ENCODE measurements at places on chromosomes 5 and 9.

- no peak for DNase-seq
Observed at GRCh38 chr5:59037041-59037440, 454.2 kb downstream of the RAB3C start.

GRCh38 chr9:131404987-131405386 is 11.1 kb downstream of the PRRC2B start:
- no peak for DNase-seq

GRCh38 chr5:17918373-17919104 is 284.3 kb downstream of the TAF11L14 start:
- DNase-seq: peak; percentile 10

DNA sequence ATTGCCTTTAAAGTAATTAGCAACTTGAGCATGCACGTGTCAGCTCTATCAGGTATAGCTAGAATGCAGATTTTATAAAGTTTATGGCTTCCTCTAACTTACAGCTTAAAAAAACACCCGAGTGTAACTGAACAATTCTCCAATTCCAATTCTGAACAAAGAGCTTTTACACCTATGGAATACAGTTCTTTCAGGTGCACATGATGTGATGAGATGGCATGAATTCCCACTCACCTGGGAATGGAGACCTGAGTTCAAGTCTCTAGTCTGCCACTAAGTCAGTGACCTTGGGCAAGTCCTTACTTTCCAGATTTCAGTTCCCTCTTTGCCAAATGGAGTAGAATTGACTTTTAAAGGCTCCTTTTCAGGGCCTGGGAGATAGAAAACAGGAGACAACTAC is 1.8 kb downstream of the ZFAND5 start:
- peak; percentile 65 for DNase-seq

GRCh38 chr5:4549351-4549750 is 590.8 kb upstream of the ADAMTS16 start:
- DNase-seq: no peak

GRCh38 chr5:134132372-134133187 is 18.1 kb downstream of the TCF7 start:
- no peak for DNase-seq

- DNase-seq: no peak
Observed at GRCh38 chr5:114237766-114238165, 124.1 kb upstream of the KCNN2 start.

DNA sequence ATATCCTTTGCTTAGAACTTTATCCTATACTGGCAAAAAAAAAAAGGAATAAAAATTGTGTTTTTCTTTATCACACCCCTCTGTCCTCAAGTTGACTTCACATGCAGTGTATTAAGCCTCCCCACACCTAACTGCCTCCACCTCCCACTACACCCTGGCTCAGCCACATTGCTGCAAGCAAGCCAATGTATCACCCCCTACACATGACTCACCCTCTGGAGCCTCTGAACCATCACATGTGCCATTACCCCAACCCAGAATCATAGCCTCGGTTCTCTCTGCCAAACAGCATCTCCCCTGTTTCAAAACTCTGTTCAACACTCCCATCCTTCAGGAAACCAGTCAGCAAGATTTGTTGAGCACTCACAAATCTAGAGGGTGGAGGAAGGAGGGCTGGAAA is 209.0 kb downstream of the CWC27 start:
- no peak for DNase-seq

GRCh38 chr9:755454-756381 is 85.8 kb upstream of the DMRT1 start:
- DNase-seq: peak; percentile 12

DNA sequence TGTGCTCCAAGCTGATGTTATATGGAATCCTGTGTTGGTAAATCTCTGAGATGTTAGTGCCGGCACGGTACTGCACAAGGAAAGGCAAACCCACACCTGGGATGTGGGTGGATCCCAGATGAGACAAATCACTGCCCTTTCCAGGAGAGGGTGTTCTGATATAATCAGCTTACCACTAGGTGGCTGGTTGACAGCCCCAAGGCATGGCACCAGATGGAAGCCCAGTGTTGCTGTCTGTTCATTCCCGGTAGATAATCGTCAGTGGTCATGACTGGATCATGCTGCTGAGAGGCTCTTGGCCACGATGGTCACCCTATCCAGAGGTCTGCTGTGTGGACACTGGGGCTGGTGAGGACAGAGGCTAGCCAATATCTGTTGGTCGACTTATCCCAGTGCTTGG is 184.0 kb downstream of the CACNA1B start:
- no peak for DNase-seq

DNA sequence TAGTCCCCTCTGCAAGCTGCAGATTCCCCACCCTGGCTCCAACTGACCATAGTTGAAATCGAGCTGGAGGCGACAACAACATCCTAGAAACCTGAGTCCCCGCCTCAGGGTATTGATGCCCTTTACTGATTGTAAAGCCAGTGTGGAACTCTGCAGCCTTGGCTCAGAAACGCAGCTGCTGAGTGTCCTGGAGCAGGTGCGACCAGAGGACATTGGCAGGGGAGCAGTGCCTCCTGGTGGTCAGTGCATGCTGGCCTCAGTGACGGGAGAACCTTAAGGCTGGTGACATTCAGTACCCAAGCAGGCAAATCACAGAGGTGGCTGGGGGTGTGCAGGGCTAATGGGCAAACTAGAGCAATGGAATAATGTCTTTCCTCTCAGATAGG is 20.4 kb upstream of the ZNF354B start:
- DNase-seq: peak; percentile 73

DNA sequence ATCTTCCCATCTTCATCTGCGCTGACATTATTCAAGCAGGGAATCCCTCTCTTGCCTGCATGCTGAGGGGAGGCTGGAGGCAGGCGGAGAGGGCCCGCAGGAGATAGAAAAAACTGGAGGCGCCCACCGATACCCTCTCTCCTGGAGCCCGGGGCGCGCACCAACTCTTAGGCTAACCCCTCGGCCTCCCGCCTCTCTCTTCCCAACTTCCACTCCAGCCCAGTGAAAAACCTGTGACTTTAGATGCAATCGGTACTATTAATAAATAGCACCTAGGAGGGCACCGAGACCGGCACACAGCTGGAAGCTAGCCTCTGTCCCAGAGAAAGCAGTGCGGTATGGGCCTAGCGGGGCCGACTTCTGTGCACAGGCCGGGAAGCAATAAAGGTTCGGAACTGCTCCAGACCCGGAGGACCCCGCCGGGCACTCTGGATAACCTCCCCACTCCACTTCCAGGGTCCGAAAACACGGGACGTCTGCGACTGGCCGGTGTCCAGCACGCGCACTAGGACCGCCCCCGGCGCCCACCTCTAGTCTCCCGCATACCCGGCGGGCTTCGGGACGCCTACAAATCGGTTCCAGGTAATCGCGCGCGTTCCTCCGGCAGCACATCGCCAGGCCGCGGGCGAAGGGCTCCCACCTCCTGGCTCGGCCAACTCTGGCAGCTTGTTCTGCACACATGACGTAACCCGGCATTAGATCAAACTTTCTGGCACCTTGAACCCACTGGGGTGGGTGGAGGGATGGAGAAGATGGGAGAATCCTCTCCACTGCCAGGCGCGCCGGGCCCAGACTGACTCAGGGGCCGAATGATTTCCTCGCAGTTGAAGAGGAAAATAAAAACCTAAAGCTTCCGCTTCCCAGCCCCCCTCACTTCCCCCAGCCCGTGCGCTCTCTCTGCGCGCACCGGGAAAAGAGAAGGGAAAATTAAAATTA is 1.4 kb downstream of the EFNA5 start:
- peak; percentile 83 for DNase-seq

DNA sequence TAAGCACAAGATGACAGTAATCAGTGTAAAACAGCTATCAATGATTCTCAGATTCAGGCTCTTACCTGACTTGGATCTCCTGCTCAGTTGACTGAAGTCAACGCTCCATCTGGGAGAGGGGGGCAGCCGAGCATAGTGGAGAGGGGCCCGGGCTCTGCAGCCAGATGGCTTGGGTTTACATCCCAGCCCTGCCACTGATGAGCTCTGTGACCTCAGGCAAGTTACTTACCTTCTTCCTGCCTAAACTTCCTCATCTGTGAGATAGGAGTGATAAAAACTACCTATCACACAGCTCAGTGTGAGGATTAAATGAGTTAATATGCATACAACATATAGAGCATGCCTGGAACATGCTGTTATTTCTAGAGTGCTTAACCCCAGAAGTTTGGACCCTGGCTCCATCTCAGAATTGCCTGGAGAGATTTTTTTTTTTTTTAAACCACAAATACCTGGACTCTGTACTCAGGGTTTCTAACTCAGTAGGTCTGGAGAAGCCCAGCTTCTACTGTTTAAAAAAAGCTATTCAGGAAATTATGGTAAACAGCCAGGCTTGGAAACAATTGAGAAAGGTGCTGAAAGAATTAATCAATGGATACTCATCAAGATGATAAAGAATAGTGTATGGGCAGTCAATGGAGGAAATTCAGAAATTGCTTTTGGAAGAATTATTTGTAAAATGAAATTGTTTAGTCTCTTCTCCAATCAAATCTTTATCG is 72.2 kb downstream of the ANKRD55 start:
- no peak for DNase-seq

DNA sequence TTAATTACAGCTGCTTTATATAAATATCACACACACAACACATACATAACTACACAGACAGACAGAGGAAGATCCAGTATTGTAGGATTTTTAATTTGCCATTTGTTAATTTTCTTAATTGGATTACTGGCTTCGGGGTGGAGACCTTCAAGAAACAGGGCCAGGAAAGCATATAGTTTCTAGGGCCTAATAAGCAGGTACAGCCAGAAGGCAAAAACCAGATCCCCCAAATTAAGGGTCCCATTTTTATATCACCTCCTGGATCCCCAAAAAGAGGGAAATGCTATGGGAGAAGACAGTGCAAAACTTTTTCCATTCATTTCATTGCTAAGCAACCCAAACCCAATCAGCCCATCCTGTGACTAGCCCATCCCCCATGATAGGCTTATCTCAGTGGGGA is 373.3 kb upstream of the FAM174A start:
- peak; percentile 11 for DNase-seq

GRCh38 chr9:91949946-91950664 is at the start of gene ROR2:
ROR2 (minus strand) TSS chr9:91950228.
- DNase-seq: peak; percentile 92

DNA sequence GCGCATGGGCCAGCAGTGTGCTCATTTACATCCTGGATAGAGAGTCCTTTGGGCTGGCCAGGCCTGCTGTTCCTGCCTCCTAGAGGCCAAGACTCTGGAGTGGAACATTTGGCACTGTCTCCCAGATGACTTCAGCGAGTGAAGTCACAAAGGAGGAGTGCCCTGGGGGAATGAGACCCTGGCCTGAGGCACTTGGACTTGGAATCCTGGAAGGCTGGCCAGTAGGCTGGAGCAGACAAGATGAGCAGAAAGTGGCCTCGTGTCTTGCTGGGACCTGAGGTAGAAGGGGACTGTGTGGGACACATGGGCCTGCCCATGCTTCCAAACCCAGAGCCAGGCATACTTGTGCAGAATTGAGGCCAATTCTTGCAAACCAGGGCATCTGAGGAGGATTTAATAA is at the start of gene TSSK1B:
Gene TSSK1B, minus strand, starts transcription at position 101 of the 400 bp plus-strand sequence. CDS start 150 bp downstream, outside the sequence.
- DNase-seq: no peak

DNA sequence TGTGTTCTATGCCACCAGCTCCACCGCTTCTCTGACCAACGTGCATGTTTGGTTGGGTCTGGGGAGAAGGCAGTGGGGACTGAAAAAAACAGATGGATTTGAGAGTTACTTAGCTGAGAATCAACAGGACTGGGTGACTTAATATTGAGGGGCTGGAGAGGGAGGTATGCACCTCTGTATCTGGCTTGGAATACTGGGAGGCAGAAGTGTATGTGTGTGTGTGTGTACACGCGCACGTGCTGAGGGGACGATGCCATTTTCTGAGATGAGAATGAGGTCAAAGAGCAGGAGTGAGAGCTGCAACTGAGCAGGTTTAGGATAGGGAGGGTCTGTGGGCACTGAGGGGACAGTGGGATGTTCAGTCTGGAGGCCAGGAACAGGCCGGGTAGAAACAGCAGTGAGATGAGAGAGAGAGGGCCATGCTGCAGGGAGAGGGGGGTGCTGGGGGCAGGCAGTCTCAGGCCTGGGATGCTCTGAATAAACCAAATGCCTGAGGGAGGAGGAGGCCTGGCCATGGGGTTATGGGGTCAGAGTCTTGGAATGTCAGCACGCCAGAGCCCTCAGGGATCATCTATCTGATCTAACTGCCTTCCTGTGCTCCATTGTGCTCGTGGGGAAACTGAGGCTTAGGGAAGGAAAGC is 14.0 kb downstream of the PDGFRB start:
- peak; percentile 64 for DNase-seq

DNA sequence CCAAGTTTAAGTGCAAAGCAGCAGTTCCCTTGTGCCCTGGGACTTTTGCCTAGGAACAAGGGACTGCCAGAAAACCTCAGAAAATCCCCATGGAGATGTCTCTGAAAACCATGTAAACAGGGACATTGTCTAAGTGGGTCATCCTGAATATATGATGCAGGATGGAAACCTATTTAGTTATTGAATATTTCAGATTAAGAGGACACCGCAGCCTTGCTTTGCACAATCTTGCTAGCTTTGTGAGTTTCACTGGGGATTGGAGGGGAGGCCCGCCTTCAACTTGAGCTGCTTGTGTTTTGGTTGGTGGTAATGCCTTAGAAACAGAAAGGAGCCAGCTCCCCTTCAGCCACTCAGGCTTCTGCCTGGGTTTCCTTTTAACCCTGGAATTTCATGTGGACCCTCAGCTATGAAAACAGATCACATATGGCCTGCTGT is 112.8 kb downstream of the C9orf152 start:
- DNase-seq: peak; percentile 62

DNA sequence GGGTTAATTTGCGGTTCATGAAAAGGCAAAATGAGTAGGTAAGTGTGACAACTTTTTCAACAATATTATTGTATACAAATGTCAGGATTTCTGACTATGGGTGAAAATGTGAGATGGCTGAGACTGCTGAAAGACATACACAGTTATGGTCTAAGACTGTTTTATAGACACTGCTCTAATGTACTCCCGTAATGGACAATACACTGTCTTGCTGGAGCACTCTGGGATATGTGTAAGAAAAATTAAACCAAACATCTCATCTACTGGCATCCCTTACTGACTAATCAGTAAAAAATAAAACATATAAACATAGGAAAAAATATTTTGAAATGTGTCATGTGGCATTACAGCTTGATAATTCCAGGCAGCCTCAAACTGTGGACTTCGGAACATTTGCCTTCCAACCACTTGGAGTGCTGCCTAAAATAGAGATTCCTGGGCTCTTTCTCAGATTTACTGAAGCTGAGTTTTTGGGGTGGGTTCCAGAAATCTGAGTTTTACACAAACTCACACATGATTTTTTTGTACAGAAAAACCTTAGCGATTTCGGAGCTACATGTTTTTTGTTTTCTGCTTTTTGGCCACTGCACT is 233.9 kb upstream of the TBCA start:
- DNase-seq: no peak

DNA sequence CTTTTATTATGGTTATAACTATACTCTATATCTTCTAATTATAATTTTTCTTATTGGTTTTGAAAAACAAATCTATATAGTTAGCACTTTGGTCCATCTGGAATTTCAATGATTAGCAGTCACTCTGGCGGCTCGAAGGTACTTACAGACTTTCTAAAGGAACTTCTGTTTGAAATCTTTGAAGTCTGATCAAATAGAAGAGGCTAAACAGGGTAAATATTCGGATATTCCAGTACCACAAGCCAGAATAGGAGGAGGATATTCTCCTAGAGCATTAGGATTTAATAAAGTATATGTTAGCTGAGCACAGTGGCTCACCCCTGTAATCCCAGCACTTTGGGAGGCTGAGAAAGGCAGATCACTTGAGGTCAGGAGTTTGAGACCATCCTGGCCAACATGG is 38.7 kb upstream of the HSD17B3 start:
- no peak for DNase-seq

- peak; percentile 89 for DNase-seq
Observed at GRCh38 chr9:13088720-13089427, 190.6 kb downstream of the MPDZ start.
